Myocyte (in vitro differentiated cells): ENCODE measurements at places on chromosomes 2 and 18.
A peak's percentile ranks its signal among the peaks of the same experiment; 100 is the strongest.

GRCh38 chr2:143085125-143085784 is 44.0 kb upstream of the ARHGAP15 start:
- DNase-seq: no peak

- DNase-seq: no peak
Measured at GRCh38 chr2:128746356-128746755, 427.7 kb upstream of the HS6ST1 start.

GRCh38 chr2:143575340-143575739 is 446.1 kb downstream of the ARHGAP15 start:
- DNase-seq: no peak

- peak; percentile 95 for DNase-seq
Measured at GRCh38 chr2:43178602-43179542, 47.5 kb downstream of the ZFP36L2 start.

DNA sequence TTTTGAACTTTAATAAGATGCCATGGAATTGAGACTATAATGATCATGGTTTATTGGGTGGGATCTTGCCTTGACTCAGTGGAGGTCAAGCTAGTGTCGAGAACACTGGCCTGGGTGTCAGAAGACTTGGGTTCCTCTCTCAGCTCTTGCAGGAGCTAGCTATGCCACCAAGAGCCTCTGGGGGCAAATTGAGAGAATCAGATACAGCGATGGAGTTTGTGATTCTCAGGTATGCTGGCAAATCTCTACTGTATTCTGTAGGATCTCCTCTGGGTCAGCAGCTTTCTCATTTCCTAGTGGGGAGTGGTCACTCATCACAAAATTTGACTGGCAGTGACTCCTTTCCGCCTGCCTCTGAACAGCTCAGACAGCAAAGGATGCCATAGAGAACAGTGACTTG is 477.0 kb downstream of the RNF144A start:
- DNase-seq: no peak

GRCh38 chr2:182784777-182785176 is 68.7 kb downstream of the DNAJC10 start:
- peak; percentile 53 for DNase-seq

GRCh38 chr2:150863691-150864090 is 376.2 kb upstream of the RND3 start:
- DNase-seq: no peak

DNA sequence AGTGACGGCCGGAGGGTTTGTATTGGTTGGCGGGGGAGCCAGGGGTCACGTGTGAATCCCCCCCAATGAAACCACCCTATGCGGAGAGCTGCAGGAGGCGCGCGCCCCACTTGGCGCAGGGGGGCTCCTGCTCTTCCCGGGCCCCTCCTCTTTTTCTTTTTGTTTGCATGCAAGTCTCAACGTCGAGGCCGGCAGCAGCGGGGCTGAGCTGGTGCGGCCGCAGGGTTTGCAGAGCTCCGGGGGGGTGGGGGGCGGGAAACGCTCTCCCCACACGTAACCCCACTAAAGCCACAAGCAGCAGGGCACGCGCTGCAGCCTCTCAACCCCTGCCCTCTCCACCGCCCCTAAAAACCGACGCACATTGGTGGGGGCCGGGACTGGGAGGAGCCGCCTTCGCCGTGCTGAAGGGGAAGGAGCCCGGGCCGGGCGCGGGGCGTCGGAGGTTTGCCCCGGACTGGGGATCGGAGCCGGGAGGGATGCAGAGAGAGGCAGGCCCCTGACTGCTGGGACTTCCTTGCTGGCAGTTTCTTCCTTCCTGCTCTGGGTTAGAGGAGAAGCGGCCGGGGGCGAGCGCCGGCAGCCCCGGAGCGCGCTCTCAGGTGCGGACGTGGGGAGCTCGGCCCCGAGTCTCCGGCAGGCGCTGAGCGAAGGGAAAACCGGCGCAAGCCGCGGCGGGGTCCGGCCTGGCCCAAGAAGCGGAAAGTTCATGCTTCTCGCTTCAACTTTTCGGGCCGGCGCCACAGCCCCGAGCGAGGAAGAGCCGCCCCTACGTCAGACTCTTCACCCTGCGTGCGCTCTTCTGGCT is 864 bp downstream of the LBH start:
- peak; percentile 53 for DNase-seq

GRCh38 chr2:11491348-11491933 is 25.5 kb upstream of the E2F6 start:
- DNase-seq: no peak
